COR-L47 (cell line): ENCODE measurements at places on chromosomes 3 and 15.

- no peak for DNase-seq
Observed at GRCh38 chr3:10217359-10217758, 30.9 kb upstream of the TATDN2 start.

GRCh38 chr3:49534581-49535441 lies 19.5 kb upstream of the BSN start:
- DNase-seq: peak; percentile 85

GRCh38 chr3:185225080-185225479 lies 28.8 kb downstream of the EHHADH start:
- no peak for DNase-seq

DNA sequence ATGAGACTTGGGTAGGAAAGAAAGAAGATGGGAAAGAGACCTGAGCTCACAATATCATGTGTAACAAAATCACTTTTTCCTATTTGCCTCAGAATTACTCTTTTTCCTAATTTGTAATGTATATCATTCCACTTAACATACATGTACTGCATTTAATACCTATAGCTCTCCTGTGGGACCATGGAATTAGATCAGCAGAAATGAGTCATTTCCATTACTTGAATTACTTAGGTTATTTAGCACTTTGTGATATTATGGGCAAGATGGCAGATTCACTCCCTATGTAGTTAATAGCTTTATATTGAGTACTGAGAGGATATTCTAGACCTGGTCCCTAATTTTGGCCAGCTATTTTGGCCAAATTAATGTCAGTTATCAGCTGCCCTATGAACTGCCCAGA lies 70.5 kb downstream of the ZNF609 start:
- DNase-seq: no peak

- DNase-seq: no peak
Observed at GRCh38 chr15:70080347-70080746, 17.4 kb downstream of the TLE3 start.

DNA sequence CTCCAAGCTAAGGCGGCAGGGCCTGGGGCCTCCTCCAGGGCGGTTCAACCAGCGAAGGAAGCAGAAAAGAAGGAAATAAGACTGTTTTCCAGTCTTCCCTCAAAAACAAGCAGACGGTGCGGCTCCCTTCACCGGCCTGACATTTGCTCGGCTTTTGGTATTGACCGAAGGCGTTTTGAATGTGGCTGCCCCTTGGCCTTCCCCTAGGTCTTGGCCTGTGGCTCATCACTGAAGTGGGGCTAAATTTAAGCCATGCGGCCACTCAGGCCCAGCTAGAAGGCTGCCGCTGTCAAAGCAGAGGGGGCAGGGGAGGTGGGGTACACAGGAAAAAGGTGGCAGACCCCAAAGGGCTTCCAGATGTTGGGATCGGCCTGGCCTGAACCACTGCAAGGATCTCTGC lies 86.2 kb downstream of the SRGAP3 start:
- no peak for DNase-seq

GRCh38 chr3:112718516-112718915 lies 77.6 kb upstream of the CCDC80 start:
- DNase-seq: no peak

- DNase-seq: no peak
Observed at GRCh38 chr3:127422663-127423375, 135.0 kb upstream of the PRR20G start.

- no peak for DNase-seq
Observed at GRCh38 chr3:37509069-37509468, 334.7 kb upstream of the LRRFIP2 start.

GRCh38 chr3:126982126-126982470 lies 817 bp upstream of the PLXNA1 start:
- no peak for DNase-seq

DNA sequence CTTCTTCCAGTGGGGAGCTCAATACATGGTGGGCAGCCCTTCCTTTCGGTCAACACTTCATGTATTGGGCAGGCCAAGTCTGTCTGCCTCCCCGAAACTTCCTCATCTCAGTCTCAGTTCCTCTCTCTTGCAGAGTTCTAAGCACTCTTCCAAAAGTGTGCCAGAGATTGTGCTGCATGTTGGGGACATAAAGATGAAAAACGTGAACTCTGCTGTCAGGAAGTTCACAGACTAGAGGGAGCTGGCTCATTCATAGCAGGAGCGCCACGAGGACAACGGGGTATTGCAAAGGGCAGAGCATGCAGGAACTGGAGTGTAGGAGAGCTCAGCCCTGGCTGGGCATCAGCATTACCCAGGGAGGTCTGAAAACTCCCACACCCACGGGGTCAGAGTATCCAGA lies 15.3 kb upstream of the EPHB3 start:
- no peak for DNase-seq

- DNase-seq: no peak
Observed at GRCh38 chr3:122857019-122857418, 62.1 kb downstream of the SLC49A4 start.

GRCh38 chr3:78644847-78645246 lies 1123.0 kb downstream of the ROBO1 start:
- DNase-seq: no peak

DNA sequence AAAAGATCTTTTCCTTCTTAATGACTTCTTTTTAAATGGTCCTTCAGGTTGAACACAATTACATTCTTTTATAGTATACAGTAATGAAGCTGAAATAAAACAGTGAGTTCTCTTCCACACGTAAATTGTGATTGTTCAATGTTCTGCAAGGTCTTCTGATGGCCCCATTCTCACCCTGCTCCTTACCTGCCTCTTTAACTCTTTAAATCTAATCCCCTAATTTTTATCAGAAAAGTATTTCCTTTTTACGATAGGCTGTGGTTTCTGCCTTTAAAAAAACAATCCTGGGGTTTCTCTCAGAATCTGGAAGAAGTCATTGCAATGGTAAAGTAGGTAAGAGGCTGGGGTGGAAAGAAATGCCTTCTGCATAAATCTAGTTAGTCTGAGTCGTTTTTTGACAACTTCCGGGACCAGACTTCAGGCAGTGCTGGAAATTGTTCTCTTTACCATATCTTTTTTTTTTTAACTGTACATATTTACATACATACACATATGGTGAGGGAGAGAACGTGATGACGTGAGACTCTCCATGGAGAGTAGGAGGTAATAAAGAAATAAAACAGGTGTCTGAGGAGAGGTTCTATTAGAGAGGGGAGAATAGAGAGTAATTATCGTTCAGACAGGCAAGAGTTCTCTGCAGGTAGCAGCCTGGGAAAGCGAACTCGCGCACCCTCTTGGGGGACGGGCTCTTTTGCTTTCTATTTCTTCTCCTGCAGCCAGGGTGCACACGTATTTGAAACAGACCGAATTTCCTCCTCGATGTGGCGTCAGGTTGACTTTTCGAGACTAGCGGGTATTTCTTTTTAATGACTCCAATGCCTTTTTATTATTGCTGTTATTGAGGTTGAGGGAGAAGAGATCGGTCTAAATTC lies at the start of gene SIDT1:
Gene SIDT1, plus strand, starts transcription at position 730 of the 872 bp plus-strand sequence. CDS start 467 bp downstream, outside the sequence.
- DNase-seq: peak; percentile 75
